ENCODE measurements at places on chromosomes 12 and 14.

DNA sequence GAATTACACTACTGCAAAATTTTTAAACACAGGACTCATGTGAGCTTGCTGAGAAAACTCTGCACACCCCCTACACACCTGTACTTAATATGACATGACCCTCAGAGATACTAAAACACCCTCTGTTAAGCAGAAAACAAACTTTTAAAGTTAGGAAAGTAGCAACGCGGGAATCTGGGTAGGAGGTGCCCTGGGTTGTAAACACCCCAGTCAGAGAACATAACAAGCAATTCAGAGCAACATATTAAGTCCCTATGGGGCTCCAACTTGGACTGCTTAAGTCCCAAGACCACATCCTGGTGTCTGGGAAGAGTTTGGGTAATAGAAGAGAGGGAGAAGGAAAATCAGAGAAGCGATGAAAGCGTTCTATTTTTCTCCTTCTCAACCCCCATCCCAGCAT, 1.2 kb downstream of the ATF7 start:
- no peak for DNase-seq

DNA sequence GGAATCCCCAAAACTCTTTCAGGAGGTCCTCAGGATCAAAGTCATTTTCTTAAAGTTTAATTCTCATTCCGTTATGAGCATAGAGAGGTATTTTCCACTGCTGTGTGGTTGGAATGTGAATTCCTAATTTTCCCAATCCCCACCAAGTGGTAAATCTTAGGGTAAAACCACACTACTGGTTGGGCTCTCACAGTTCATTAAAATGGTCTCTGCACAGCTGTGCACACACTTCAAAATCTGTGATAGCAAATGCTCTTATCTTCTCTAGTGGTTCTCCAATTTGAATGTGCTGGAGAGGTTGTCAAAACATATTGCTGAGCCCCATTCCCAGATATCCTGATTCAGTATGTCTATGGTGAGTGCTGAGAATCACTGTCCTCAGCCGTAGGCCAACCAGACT, 189.1 kb downstream of the BMP4 start:
- no peak for DNase-seq

DNA sequence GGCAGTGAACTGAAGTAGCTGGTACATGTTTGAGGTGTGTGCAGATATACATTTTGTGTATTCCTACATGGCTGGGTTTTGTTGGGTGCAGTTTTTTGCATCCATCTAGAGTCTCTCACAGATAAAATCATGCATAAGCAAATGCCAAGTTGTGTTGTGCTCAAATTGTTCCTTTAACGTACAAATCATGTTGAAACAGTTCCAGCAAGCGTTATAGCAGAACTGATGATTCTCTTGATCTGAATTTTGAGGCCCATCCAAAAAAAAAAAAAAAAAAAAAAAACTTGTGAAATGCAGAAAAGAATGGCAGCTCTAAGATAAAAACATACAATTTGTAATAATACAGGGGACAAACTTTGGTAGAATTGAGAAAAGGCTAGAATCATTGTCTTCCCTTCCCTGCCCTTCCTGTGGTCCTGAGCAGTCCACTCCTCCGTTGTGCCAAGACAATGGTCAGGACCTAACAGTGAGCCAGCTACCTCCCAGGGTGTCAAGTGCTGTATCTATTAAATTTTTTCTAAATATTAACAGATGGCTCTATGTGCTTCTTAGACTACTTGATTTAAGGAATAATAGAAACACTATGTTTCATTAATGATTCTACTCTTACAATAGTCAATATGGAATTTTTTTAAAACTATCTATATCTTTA, 122.1 kb downstream of the PLEKHA5 start:
- DNase-seq, result no peak

DNA sequence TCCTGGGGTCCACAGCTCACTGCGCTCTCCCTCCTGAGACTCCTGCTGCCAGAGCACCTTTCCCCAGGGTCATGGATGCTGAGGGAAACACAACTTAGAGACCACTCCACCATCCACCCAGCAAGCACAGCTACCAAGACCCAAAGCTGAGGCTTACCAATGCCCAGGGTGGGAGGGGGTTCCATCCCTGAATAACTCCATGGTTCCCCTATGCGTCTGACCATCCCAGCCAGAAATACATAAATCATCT, 36.3 kb downstream of the DAD1 start:
- no peak for DNase-seq

DNA sequence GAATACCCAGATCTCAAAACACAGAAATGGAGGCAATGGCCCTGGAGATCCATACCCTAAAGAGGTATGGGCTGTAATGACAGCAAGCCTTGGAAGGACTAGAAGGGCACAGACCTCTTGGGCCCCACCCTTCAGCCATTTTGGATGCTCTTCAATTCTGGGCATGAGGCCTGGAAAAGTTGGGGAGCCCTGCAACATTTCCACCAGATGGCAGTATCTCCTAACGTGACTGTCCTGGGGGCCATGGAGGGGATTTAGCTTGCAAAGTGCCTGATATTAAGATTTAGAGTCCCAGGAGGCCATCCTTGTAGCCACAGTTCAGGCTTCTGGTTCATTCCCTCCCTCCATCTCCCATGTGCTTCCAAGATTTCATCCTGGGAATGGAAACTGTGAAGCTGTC, 30.2 kb downstream of the KCNA5 start:
- no peak for DNase-seq

GRCh38 chr14:70964492-70964891, 57.2 kb downstream of the PCNX1 start:
- no peak for DNase-seq

DNA sequence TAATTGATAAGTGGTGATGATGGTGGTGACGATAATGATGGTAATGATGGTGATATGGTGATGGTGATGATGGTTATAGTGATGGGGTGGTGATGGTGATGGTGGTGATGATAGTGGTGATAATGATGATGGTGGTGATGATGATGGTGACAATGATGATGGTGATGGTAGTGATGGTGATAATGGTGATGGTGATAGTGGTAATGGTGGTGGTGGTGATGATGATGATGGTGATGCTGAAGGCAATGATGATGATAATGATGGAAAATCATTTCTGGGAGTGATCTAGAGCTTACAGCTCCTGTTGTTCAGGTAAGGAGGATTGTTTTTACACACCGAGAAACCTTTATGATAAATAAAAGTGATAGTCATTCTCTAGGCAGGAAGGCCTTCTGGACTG, 33.9 kb downstream of the CCDC63 start:
- DNase-seq, result no peak

DNA sequence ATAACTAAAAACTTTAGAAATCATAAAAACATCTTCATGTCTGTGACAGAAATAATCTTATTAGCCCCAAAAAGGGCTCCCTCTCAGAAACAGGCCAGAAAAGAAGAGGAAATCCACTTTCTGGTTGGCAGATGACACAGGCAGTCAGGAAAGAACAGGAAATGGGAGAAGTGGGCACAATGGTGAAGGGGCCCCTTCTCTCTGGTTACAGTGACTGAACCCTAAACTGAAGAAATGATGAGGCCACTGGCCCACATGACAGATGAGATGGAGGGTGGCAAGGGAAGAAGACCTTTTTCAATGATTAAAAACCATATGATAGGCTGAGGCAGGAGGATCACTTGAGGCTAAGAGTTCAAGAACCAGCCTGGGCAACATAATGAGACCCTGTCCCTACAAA, 21.1 kb downstream of the TCTN1 start:
- DNase-seq, result no peak

GRCh38 chr14:34005901-34006300, 55.0 kb upstream of the EGLN3 start:
- no peak for DNase-seq

- DNase-seq, result peak; percentile 82
These were observed 43.9 kb upstream of the FBRSL1 start for GRCh38 chr12:132445884-132446632.

DNA sequence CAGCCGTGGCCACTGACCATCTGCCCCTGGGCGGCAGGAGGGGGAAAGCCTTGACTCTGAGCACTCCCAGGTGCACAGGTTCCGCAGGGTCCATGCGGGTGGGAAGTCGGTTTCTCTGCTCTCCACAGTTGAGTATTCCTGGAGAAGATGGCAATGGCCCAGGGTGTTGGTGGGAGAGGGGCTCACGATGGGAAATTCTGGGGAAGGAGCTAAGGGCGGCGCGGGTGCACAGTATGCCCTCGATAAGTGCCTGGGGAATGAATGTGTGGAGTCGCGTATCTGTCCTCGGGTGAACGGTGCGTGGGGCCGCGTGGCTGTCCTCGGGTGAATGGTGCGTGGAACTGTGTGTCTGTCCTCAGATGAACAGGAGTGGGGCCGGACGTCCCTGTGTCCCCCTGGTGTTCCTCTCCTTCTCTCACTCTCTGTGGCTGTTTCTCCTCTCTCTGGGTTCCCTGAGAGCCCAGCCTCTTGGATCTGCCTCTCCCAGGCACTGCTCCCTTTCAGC, 38.0 kb downstream of the NOC4L start:
- DNase-seq, result no peak

- no peak for DNase-seq
These were observed 941.9 kb downstream of the NRXN3 start for GRCh38 chr14:79111987-79112501.

DNA sequence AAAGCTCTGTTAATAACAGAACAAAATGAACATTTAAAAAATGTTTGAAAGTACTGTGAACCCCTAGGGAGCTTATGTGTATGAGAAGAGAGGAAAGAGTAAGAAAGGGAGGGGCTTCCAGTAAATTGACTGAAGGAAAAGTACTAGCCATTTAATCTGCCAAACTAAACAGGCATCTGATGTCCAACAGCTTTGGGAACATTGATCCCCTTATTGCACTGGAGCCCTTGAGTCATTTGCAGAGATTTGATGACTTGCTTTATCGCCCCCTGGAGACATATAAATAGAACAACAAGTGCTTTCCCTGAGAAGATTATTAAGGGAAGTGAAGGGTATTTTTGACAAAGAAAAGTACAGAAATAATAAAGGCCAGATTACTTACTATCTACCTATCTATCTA, 319.3 kb upstream of the NOVA1 start:
- DNase-seq, result no peak

DNA sequence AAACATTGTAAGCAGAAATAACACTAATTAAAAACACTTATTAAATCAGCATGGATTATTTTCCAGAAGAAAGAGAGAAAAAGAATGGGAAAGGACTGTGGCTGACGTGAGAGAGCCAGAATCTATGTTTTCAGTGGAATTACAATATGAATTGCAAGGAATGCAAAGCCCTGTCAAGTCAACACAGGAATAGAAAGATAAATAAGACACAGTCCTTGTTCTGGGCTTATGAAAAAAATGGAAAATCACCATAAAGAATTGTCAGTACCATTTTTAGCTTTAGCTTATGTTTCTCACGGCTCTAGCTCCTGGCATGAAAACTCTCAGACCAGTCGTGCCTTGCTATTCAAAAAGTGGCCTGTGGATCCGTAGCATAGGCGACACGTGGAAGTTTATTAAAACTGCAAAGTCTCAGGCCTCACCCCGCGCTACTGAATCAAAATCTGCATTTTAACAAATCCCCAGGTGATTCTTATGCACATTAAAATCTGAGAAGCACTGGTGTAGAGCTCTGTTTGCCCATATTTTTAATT, 549.1 kb downstream of the RPS29 start:
- DNase-seq, result no peak

- DNase-seq, result no peak
These were observed 592.2 kb downstream of the ETNK1 start for GRCh38 chr12:23217158-23217557.

- no peak for DNase-seq
These were observed 139.2 kb downstream of the EGLN3 start for GRCh38 chr14:33811721-33812120.

DNA sequence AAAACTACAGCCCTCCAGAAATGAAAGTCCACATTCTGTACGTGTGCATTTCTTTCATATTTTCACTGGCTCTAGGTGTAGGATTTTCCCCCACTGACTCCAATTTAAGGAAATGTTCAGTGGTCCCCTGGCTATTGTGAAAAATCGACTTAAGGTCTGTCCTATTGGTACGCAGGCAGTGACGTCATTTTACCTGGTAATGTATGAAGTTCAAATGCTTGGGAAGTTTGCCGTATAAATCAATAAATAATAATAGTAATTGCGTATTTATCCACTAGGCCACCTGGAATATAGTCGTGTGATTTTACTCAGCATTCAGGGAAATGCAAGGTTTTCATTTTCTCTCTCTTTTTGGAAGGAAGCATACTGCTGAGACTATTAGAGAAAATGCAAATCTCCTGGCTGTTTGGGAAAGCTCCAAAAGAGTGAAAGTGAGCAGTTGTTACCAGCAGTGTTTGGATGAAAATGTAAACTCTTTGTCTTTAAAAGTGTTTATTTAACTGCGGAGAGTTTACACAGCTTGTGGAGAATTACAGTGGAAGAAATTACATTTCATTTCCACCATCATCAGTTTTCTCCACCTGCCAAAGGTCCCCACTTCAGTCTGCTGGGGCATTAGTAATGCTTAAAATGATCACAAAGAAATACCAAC, 107.0 kb downstream of the EXOC5 start:
- DNase-seq, result no peak

- DNase-seq, result no peak
These were observed 21.4 kb upstream of the NCOR2 start for GRCh38 chr12:124588751-124589267.
